ENCODE measurements at places on chromosomes 6 and 20.

DNA sequence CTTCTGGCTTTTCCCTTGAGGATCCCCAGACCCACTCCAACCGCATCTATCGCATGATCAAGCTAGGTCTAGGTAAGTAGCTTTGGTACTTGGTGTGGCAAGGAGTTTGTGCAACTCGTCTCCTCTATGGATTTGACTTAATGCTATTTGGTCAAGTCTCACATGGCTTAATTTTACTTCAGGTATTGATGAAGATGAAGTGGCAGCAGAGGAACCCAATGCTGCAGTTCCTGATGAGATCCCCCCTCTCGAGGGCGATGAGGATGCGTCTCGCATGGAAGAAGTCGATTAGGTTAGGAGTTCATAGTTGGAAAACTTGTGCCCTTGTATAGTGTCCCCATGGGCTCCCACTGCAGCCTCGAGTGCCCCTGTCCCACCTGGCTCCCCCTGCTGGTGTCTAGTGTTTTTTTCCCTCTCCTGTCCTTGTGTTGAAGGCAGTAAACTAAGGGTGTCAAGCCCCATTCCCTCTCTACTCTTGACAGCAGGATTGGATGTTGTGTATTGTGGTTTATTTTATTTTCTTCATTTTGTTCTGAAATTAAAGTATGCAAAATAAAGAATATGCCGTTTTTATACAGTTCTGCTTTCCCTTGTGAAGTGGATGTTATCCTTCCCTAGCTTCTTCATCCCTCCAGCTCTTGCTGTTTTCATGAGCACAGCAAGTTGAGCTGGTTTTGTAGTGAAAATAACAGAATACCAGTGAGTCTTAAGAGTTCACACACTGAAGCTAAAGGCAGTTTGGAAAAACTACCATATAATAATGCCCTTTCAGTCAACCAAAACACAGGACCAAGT, 3.8 kb downstream of the SLC35B2 start:
- DNase-seq, result no peak

DNA sequence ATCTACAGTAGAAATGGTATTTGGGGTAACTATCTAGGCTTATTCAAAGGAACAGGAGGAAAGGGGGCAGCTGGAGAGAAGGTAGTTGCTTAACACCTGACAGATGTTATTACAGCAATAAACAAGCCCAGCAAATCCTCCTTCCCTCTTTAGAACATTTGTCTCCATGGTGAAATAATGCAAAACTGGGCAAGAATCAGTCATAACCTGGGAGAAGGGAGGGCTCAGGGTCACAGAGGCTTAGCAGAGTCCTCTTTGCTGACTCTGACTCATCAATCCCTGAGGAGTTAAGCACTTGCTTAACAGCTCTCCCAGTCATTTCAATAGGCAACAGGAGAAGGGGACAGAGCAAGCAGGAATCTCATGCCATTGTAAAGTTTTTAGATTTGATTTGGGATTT, 230.3 kb downstream of the IBTK start:
- DNase-seq, result no peak

GRCh38 chr20:47070176-47070575, 175.5 kb downstream of the EYA2 start:
- DNase-seq, result no peak

DNA sequence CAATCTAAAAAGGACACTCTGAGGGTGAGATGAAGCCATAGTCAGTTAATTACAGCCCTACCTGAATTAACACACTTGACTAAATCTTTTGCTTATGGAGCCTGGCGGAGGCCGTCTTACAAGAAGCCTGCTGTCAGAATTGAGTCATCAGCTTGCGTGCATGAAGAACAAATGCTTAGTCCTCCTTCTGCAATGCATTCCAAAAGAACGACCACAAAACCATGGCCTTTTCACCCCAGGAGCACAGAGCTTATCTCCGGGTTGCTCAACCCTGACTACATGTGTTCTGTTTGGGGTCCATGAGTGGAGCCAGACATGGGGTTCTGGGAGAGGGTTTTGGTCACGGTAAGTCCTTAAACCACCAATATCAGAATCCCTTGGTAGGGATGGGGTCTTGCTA, 318.1 kb downstream of the CLIC5 start:
- DNase-seq, result no peak

- DNase-seq, result no peak
Measured at GRCh38 chr20:51480507-51481270, 61.8 kb downstream of the NFATC2 start.

DNA sequence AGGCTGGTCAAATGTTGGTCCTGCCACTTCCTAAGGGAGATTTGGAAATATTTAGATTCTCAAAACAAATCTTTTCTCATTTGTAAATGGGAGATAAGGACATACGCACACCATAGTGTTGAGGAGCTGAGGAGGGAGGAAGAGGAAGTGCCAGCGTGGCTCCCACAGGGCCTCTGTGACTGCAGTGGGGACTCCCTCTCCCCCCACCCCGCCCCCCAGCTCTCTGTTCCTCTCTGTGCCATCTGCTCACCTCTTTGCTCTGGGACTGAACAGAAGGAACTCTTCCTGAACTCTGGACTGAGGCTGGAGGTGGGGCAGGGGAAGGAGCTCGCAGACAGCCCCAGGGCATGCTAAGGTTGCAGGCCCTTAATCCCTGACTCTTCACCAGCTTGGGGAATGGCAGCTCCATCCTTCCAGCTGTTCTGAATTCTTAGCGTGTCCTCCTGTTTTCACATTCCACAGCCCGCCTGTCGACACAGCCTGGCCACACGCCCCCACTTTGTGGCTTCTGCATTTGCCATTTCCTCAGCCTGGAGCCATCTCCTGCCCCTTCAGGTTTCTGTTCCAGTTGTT, 11.4 kb downstream of the DDX27 start:
- DNase-seq, result no peak

DNA sequence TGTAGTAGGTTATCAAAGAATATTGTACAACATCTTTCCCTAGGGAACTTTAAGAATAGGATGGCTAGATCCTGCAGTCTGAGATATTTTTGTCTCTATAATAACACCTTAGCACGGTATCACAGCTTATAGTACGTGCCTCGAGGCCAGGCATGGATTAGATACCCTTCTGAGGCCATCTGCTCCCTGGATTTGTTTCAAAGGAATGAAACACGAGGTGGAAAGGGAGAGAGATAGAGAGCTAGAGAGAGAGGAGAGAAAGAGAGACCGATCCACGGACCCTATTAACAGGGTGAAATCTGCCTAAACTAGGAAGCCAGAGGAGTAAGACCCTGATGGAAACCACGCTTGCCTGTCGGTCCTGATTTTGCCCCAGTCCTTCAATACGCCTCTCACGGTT, 92.5 kb downstream of the CD83 start:
- no peak for DNase-seq

DNA sequence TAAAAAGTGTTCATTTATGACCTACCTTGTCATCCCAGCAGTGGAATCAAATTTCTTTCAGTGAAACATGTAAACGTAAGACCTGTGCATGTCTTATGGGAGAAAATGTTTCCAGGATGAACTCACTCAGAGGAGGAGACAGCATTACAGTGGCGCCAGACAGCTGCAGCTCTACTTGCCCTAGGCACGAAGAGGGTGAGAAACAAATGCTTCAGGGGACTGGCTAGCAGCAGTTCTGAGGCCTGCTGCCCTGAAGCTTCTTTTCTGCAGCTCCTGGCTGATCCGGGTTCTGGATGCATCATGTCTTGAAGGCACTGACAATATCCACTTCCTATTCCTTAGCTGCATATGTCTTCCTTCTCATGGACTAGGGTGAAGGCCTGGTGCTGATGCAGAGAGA, 120.2 kb downstream of the QRSL1 start:
- no peak for DNase-seq

DNA sequence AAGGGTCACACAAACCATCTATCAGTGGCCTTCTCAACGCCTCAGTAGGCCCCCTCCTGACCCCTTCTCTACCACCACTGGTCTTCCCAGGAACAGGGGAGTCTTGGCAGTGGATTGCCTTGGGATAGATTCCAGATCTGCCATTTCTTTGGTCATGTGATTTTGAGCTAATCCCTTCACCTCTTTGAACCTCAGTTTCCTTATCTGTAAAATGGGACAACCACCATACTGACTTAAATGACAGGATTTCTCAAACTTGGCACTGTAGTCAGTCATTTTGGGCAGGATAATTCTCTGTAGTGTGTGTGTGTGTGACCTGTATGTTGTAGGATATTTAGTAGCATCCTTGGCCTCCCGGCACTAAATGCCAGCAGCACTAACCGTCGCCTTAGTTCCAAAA, 89.1 kb downstream of the CDH22 start:
- DNase-seq, result no peak

DNA sequence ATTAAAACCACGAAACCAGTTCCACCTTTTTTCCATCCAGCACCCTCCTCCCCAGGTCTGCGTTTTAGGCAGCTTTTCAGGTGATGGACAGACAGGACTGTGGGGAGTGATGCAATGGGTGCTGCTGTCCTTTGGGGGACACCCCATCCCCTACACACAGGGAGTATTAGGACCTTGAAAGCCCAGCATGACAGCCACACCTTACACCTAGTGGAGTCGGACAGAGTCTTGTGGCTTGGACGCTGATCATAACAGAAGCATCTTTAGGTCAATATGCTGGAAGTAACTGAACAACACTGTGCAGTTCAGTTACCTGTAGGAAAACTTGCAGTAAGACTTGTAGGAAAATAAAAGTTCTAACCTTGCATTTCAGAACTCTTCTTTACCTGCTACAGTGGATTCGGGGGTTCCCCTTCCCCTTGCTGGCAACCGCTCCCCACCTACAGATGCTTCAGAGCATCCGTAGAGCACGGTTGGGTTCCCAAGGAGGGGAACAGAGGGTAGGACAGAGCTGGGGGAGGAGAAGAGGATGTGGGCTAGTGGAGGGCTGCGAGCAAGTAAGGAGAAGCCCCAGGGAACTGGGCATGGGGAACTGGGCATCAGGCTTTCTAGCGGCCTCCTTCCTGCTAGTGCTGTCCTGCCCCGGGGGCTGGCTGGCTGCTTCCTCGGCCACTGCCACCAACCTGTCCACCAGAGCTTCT, 31.7 kb downstream of the PLEKHG1 start:
- no peak for DNase-seq

- DNase-seq, result no peak
Measured at GRCh38 chr6:108806171-108806570, 42.1 kb upstream of the ARMC2 start.

- no peak for DNase-seq
Measured at GRCh38 chr20:33654680-33655161, 7.4 kb upstream of the C20orf144 start.

DNA sequence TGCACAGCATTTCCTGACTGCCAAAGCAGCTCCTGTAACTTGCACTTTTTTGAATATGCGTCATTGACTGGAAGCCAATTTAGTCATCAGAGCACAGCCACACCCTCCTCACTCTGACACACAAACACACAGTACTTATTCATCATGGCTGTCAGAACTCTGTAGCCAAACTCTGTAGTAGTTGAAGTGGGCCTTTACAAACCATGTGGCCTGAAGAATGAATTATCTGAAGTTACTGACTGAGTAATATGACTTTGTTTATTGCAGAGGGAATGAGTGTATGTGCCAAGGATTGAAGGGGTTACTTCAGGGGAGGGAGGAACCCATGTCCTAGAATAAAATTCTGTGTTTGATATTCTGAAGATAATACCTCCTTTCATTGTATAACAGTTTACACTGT, 102.7 kb downstream of the FIG4 start:
- no peak for DNase-seq

- DNase-seq, result no peak
Measured at GRCh38 chr6:142784344-142784743, 160.6 kb downstream of the HIVEP2 start.

- DNase-seq, result no peak
Measured at GRCh38 chr6:106702451-106703110, 73.2 kb downstream of the QRSL1 start.

GRCh38 chr6:138765896-138766655, 7.5 kb upstream of the CCDC28A start:
- DNase-seq, result no peak

DNA sequence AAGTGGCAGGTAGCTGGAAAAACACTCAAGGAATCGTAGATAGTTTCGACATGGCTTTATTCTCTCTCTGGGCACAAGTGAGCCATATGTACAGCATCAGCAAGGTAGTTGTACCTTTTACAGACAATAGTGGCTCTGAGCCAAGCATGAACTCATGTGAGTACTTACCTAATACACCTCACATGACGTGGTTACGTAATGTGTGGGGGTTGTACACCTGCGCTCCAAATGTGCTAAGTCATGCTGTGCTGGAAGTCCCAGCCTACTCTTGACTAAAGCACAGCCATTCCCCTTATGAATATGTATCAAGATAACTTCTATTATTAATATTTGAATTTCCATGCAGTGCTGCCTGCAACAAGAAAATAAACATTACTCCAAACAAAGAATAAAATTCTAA, 78.8 kb upstream of the HMGN3 start:
- DNase-seq, result no peak

- DNase-seq, result no peak
Measured at GRCh38 chr6:84582997-84583396, 181.4 kb downstream of the TBX18 start.

- DNase-seq, result no peak
Measured at GRCh38 chr6:141914646-141915045, 218.1 kb upstream of the GJE1 start.

- DNase-seq, result no peak
Measured at GRCh38 chr6:89500611-89501010, 67.7 kb downstream of the ANKRD6 start.

- no peak for DNase-seq
Measured at GRCh38 chr6:149493761-149494320, 9.0 kb upstream of the ZC3H12D start.

GRCh38 chr6:3926150-3926482, 76.9 kb downstream of the FAM50B start:
- no peak for DNase-seq

DNA sequence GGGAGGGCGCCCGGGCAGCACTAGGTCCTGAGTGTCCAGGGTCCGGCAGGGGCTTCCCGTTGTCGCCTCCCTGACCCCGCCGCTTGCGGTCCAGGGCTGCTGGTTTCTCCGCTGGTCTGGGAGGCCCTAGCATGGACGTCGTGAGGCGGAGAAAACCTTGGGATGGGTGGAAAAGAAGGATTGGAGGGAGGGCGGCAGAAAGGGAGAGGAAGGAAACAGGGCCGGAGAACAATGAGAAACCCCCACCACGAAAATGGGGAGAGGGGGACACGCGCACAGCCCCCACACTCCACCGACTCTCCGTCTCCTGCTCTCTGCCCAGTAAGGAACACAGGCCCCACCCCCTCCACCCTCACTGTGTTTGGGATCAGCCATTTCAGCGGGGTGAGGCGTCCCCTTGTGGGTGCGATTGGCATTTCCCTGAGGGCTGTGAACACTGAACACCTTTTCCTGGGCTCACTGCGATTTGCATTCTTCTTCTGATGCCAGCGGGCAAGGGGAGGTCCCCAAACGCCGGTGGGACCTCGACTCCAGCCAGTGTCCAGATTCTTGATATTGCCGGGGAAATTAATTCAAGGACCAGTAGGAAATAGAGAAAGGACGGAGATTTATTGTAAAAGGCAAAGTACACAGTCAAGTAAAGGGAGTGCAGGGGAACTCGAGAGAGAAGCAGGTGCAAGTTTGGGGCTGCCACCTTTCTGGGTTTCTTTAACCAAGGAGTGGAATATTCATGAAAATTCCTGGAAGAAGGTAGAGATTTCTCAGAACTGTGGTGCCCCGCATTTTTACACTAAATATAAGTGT, 3.3 kb upstream of the RAET1G start:
- DNase-seq, result peak; percentile 24
